Lung (tissue), 17 donors: ENCODE measurements at places on chromosomes 13 and 19. TPM values are rescaled to one million over a fixed set of nuclear protein-coding genes. Genes with fewer than 3 reads are reported as not detected.

Gene ZNF573
- 9.1 TPM for total RNA-seq

Gene PRSS57
- total RNA-seq = not detected

- no peaks in the 10 kb centered on the region for H3K36me3 ChIP-seq
- H3K4me3 ChIP-seq = no peak overlapping the region
- H3K4me1 ChIP-seq = no peaks in the 10 kb centered on the region
- no peak for DNase-seq
Observed at GRCh38 chr13:111584101-111584672, 263.7 kb downstream of the TEX29 start.

DNA sequence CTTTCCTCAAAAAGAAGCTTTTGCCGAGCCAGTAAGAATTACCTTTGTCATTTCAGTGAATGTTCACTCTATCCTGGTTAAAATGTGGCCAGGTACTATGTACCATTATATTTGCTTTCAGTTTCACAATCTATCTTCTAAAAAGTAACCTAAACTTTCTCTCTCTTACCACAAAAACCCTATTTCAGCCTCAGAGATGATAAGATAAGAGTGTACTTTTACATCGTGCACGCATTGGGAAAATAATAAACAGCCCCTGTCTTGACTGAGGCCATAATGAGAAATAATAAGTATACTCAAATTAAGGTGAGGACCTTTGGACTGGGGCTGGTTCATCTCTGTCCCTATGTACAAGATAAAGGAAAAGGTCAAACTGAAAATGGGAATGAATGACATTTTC lies 77.7 kb downstream of the ZNF726 start:
- H3K4me1 ChIP-seq = no peaks in the 10 kb centered on the region
- no peak overlapping the region for H3K27ac ChIP-seq
- DNase-seq = no peak
- no peak overlapping the region for H3K4me3 ChIP-seq
- H3K27me3 ChIP-seq = no peaks in the 10 kb centered on the region

- H3K4me1 ChIP-seq = peaks cover 2% of the 10 kb centered on the region
- no peak for DNase-seq
- peak overlapping the region; percentile 22 for H3K4me3 ChIP-seq
- no peaks in the 10 kb centered on the region for H3K36me3 ChIP-seq
Observed at GRCh38 chr19:48741129-48741999, 954 bp upstream of the RASIP1 start.
